ENCODE measurements at places on chromosomes 13 and 19. TPM values are rescaled to one million over a fixed set of nuclear protein-coding genes. Genes with fewer than 3 reads are reported as not detected.

ANGPTL4 gene
- total RNA-seq: 1.9 TPM

C19orf18 gene
- not detected for total RNA-seq

ZNF813 gene
- 6.1 TPM for total RNA-seq

SYNGR4 gene
- total RNA-seq: not detected

PRR22 gene
- 0.28 TPM for total RNA-seq

ETFB gene
- total RNA-seq: 166 TPM

KBTBD6 gene
- total RNA-seq: 14.7 TPM

ATXN8OS gene
- not detected for total RNA-seq

C13orf42 gene
- not detected for total RNA-seq

CAMSAP3 gene
- not detected for total RNA-seq

CLEC4M gene
- total RNA-seq: not detected

BRME1 gene
- total RNA-seq: 0.28 TPM

BCAM gene
- 2.3 TPM for total RNA-seq

UGGT2 gene
- 40.1 TPM for total RNA-seq

BLOC1S3 gene
- total RNA-seq: 1.1 TPM

ZNF101 gene
- 7.3 TPM for total RNA-seq

SRRM5 gene
- total RNA-seq: not detected

LCP1 gene
- not detected for total RNA-seq

LRP3 gene
- 8.6 TPM for total RNA-seq

EDNRB gene
- total RNA-seq: under 0.01 TPM

PNMA8C gene
- 0.18 TPM for total RNA-seq

EFNB2 gene
- 6.9 TPM for total RNA-seq

CILP2 gene
- total RNA-seq: 0.18 TPM

IGFL1 gene
- total RNA-seq: not detected

PSG3 gene
- not detected for total RNA-seq

Measured in IMR-90 (cell line).